ENCODE measurements at places on chromosomes 16 and 17.

DNA sequence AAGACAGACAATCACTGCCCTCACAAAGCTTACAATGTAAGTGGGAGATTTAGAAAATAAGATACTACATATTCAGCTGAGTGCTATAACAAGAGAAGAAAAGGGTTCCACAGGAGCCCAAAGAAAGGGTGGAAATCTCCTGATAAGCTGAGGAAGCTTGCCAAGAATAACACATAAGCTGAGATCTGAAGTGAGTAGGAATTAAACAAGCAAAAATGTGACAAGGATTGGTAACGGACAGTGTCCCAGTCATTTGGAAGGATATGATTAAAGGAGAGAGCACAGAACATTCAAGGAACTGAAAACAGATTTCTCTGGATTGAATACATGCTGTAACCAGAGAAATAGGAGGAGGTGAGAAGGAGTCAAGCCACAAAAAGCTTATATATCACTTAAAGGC is 13.0 kb downstream of the CDYL2 start:
- no peak for DNase-seq

- peak; percentile 8 for DNase-seq
Observed at GRCh38 chr17:35849469-35850348, 19.0 kb downstream of the HEATR9 start.

- no peak for DNase-seq
Observed at GRCh38 chr16:62105244-62105643, 69.0 kb upstream of the CDH8 start.

DNA sequence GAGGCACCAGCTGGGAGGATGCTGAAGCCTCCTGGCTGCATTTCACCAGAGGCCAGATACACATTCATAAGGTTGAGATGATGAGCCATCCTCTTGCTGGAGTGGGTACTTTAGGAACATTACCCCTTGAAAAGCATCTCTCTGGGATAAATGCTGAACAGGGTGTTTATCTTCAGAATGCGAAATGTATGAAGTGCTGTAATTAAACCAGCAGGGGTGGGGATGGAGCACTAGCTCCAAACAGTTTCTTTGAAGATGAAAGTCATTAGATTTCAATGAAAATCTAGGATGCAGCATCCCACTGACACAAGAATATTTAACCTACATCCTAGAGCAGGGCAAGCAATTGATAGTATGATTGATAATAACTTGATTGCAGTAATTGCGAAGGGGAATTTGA is 158.1 kb downstream of the CYLD start:
- no peak for DNase-seq

GRCh38 chr17:55587608-55588139 is 76.4 kb upstream of the SMIM36 start:
- no peak for DNase-seq

DNA sequence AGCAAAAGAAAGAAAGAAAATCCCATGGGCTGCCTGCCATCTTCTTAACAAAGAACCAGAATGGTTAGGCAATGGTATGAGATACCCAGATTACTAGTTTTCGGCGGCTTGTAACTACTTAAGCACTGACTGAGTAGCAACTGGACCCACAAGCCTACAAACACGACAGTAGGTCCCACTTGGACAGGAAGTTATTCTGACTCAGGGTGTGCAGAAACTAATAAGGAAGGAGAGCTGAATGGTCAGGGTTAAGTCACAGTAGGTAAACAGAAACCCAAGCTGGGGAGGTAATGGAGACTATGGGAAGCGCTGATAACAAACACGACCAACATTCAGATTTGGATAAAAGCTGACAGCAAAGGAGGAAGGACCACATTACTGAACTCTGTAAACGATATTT is 10.4 kb upstream of the HLF start:
- no peak for DNase-seq

DNA sequence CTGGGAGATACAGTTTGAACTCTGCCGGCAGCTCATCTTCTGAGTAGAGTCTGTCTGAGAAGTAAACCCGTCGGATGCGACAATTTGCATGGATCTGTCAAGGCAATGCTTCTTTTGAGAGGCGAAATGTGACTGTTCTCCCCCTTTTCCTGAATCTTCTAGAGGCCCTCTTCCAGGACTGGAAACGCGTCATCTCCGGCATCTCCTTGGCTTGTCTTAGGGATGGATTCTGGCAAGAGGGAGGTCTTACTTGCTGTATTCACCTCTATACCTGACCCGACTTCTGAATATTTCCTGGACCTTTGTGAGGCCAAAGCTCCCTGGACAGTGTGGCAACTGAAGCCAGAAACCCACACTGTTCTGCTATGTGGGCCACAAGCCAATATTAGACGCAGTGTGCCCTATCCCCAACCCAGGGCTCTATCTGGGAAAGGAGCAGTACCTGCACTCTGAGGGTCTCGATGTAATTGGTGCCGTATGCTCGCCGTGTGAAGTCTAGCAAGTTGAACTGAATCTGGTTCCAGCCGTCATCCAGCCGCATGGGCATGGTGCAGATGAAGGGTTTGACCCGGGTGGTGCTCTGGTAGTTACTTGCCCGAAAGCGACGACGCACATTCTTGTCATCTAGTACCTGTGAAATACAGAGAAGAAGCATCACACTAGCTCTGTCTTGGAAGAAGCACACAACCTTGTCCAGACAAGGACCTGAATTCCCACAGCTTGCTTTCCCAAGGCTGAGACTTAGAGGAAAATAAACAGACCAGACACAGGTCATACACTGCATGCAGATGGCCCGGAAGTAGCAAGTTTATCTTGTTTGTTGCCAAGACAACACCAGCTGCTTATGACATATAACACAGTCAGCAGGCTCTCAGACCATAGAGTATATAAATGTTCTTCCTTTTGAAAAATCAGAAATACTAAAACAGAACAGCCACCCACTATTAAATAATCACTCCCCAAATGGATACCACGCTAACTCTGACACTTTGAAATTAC is 14.1 kb downstream of the CFAP20 start:
- no peak for DNase-seq

DNA sequence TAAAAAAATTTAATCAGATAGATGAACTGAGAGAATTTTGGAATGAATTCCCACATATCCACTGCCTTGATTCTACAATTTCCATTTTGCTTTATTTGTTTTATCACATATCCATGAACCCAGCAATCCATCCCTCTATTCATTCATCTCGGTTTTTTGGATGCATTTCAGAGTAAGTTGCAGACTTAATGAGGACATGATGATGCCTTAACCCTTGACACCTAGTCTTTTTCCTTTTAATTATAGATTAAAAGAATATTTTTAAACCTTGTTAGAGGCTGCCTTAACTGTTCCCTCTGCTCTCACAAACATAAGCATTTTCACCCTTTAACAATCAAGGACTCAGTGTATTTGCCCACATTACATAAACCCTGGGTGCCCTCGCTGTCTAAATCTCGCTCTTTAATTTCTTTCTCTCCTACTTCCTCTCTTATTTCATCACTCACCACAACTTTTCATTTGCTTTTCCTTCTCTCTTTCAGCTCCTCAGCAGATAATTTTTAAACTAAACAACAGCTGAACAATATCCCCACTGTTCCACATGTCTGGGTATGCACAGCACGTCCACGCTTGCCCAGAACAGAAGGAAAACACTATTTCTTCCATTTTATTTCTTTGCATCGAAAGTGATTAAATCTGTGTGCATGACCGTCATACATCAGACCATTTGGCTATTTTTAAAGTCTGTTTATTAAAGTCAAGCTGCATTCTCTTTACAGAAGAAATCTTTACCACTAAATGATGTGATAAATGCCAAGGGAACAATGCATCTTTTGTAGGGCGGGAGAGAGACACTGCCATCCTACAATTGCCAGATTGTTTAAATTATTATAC is 39.9 kb downstream of the IQCK start:
- DNase-seq, result no peak

- DNase-seq, result no peak
Observed at GRCh38 chr16:88078111-88078775, 127.0 kb downstream of the BANP start.

DNA sequence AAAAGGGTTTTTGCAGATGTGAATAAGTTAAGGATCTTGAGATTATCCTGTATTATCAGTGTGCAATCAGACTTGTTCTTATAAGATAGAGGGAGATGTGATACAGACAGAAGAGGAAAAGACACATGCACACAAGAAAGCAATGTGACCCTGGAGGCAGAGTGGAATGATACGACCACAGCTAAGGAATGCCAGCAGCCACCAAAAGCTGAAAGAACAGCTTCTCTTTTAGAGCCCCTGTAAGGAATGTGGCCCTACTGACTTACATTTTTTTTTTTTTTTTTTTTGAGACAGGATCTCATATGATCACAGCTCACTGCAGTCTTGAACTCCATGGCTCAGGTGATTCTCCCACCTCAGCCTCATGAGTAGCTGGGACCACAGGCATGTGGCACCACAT is 62.3 kb upstream of the CNTNAP4 start:
- no peak for DNase-seq

DNA sequence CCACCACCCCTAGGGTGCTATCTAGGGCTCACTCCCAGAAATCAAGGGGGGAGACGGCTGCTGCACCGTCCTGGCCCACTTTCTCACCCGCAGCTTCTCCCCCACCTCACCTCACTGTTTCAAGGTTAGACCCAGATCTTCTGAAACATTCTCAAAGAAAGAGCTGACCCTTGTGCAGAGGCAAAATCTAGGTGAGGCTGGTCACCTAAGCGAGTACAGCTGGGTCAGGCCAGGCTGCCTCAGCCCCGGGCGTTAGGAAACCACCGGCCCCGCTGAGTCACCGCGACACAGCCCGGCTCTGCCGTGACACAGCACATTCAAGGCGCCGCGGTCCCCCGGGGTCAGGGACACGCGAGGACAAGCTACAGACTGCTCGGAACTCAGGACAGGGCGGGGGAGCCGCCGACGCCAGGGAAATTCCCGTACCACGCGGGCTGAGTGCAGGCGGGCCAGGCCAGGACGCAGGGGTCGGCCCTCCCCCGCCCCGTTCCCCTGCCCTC is 27.1 kb downstream of the GNPTG start:
- DNase-seq, result peak; percentile 63

DNA sequence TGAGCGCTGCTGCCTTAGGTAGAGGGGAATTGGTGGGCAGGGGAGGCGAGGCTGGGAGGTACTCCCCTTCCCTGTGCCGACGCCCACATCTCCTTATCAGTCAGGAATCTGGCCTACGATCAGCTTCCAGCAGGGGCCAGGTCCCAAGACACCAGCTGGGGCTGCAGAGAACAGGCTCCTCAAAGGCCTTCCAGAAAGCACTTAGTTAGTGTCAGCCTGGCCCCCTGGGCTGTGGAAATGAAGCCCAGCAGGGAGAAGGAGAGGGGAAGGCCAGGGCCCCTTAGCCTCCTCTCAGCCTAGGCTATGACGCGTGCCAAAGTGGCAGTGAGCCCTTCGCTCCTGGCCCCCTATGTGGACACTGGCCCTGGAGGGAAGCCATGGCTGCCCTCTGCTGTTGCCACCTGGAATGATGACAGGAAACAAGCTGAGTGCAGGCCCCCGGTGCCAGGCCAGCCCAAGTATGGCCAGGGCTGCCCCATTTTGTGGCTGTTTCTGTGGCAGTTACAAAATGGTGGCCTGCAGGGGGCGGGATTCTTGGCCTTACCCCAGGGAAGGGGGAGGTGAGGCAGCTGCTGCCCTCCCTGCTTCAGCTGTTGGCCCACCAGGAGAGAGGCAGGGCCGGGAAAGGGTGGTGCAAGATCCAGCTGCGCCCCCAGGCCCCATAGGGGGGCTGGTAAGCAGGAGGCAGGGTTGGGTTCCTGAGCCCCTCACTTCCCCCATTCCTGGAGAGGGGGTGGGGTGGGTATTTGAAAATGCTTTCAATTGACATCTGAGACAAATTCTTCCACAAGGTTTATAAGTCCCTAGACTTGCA is 11.3 kb downstream of the TBX4 start:
- no peak for DNase-seq

- no peak for DNase-seq
Observed at GRCh38 chr17:49910858-49911204, 58.2 kb upstream of the DLX4 start.

DNA sequence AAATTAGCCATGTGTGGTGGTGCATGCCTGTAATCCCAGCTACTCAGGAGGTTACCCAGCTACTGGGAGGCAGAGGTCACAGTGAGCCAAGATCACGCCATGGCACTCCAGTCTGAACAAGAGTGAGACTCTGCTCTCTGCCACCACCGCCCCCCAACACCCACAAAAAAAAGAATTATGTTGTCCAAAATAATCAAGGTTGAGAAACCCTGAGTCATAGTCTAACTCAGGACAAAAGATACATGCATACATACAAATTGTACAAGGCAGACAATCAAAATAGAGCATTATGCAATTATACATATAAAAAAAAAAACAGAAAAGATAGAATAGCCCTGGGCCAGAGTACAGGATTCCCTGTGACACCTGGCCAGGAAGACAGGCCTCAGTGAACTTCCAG is 6.6 kb upstream of the KPNB1 start:
- no peak for DNase-seq

DNA sequence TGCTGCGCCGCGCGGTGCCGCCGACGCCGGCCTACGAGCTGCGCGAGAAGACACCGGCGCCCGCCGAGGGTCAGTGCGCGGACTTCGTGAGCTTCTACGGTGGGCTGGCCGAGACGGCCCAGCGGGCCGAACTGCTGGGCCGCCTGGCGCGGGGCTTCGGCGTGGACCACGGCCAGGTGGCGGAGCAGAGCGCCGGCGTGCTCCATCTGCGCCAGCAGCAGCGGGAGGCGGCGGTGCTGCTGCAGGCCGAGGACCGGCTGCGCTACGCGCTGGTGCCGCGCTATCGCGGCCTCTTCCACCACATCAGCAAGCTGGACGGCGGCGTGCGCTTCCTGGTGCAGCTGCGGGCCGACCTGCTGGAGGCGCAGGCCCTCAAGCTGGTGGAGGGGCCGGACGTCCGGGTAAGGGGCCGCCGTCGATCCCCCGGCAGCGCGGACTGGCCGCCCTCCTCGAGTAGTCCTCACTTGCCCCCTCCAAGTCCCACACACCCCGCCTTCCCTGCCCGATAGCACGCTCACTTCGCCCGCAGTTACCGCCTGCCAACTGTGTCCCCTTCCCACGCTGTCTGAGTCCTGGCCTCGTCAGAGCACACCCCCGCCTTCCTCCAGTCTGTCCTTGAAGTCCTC is 470 bp downstream of the MLYCD start:
- DNase-seq, result peak; percentile 19

DNA sequence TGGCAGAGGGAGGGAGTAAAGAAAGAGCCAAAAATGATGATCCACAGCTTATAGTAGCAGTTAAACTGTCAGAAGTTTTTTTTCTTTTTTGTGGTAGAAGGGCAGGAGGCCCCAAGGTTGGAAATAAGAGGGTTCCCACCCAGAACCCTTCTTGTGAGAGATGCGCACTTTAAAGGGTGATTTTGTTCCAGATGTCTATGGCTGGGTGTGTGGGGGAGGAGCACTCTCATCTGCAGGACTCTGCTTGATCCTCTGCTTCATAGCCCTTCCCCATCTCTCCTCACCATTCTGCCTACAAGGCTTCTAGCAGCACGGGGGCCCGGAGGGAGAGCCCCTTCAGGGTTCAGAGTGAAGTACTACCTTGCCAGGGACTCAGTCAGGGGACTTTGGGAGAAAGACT is 6.4 kb downstream of the ATXN1L start:
- DNase-seq, result no peak

- no peak for DNase-seq
Observed at GRCh38 chr17:16573466-16573865, 4.5 kb upstream of the ZNF287 start.

- DNase-seq, result no peak
Observed at GRCh38 chr17:41492351-41492750, 2.6 kb upstream of the KRT36 start.
